Myocyte (in vitro differentiated cells): ENCODE measurements at places on chromosomes 7 and 10.

- no peak for DNase-seq
Observed at GRCh38 chr7:36916116-36916515, 191.8 kb upstream of the AOAH start.

DNA sequence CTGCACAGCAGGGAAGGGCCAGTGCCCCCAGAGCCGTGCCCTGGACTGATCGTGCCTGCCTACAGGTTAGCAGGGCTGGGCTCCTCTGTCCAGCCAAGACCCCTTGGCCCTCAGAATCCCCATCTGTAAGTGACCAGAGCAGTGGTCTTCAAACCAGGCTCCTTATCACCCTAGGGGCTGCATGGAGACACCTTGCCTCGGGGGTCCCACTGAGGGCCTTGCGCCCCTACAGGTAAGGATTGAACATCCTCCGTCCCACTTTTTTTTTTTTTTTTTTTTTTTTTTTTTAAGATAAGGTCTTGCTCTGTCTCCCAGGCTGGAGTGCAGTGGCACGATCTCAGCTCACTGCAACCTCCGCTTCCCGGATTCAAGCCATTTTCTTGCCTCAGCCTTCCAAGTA lies 32.6 kb upstream of the RADIL start:
- DNase-seq: no peak

DNA sequence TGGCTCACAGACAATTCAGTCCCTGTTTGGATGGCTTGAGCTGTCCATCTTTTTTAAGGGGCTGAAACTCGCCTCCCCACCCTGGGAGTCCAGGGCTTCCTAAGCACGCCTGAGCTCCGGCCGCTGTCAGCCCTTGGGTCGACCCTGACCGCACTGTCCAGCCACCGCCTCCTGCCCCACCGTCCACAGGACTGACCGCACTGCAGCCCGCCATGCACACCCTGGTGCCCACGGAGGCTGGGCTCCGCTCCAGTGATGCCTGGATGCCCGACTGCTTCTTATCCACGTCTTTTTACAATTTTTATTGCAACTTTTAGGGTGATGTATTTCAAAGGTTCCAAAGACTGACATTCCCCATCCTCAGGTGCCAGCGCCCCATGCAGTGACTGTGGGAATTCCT lies 39.4 kb upstream of the FOXL3 start:
- no peak for DNase-seq

GRCh38 chr10:17073725-17074540 lies 55.7 kb downstream of the CUBN start:
- DNase-seq: no peak
